Tibial nerve (tissue), 4 donors: ENCODE measurements at places on chromosomes 1 and 21.

DNA sequence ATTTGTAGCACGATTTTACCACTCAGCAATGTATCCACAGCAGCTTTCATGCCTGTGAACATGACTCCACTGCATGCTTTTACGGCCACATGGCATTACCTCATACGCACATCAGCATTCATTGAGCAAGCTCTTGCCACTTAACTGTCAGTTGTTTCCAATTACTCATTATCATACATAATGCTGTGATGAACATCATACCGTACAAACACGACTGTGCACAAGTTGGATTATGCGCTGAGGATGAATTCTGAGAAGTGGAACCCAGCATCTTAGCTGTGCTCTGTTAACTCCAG is 9.6 kb downstream of the UMODL1 start:
- no peak overlapping the region for H3K27ac ChIP-seq
- DNase-seq, result no peak
- no peak overlapping the region for H3K4me3 ChIP-seq
- H3K36me3 ChIP-seq, result no peaks in the 10 kb centered on the region
- H3K4me1 ChIP-seq, result peaks cover 6% of the 10 kb centered on the region

DNA sequence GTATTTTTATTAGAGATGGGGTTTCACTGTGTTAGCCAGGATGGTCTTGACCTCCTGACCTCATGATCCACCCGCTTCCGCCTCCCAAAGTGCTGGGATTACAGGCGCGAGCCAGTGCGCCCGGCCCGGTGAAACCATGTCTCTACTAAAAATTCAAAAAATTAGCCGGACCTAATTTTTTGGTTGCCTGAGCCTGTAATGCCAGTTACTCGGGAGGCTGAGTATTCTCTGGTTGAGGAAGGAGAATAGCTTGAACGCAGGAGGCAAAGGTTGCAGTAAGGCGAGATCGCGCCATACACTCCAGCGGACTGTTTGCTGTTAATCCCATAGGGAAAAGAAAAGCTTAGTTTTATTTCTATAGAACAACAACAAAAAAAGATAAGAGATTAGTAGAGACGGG is 29.9 kb upstream of the HJV start:
- H3K27ac ChIP-seq, result peak overlapping the region; percentile 85
- no peaks in the 10 kb centered on the region for H3K4me1 ChIP-seq
- DNase-seq, result no peak
- no peaks in the 10 kb centered on the region for H3K36me3 ChIP-seq
- peak overlapping the region; percentile 29 for H3K4me3 ChIP-seq
- H3K27me3 ChIP-seq, result no peaks in the 10 kb centered on the region

DNA sequence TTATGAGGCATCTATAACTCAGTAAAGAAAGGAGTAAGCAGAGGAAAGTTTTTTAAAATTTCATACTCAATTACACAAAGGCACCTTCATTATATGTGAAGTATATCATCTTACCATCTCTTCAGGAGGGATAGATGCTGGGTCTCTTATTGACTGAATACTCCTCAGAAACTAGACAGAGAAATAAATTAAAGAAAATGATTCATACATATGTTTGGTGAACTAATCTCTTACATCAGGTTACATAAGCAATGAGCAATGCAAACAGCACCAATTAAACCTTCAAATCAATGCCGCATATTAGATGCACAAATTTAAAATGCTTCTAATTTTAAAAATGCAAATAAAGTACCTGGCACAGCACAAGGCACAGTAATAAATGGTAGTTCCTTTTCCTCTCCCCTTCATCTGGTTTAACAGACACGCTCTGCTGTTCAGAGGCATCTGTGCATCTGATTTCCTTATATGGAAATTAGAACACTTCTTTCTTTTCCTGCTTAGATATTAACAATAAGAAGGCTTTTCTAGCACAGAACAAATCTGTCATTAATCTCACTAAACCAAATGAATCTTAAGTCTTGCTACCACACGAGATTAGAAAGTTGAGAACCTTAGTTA is 20.0 kb downstream of the SCYL3 start:
- no peak for DNase-seq
- H3K4me1 ChIP-seq, result no peaks in the 10 kb centered on the region
- H3K4me3 ChIP-seq, result no peak overlapping the region

GRCh38 chr1:78911956-78912880 is 94.3 kb downstream of the ADGRL4 start:
- H3K4me1 ChIP-seq, result no peaks in the 10 kb centered on the region
- H3K27me3 ChIP-seq, result no peaks in the 10 kb centered on the region
- H3K36me3 ChIP-seq, result no peaks in the 10 kb centered on the region
- no peak overlapping the region for H3K4me3 ChIP-seq
- no peak for DNase-seq
- no peak overlapping the region for H3K27ac ChIP-seq

DNA sequence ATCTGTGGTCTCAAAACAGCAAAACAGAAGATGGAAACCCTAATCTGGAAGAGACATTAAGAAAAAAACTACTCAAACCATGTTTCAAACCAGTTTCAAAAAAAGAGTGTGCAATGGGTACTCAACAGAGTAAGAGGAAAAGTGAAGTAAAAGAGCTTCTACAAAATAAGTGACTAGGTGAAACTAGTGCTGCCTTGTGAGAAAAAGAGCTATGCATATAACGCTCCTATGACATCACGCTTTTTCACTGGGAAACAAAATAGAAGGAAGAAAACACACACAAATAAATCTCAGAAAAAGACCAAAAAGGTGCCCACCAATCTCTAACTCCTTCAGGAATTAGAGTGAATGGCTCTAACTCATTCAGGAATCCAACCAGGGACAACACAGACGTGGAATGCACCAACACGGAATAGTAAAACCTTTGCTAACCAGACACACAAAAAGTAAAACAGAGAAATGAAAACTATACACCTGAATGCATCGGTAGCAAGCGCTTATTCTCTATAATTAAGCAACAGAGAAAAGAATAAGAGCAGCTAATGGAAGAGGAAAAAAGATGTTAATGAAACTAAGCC is 1.3 kb downstream of the FOXJ3 start:
- peak overlapping the region; percentile 97 for H3K4me3 ChIP-seq
- H3K4me1 ChIP-seq, result peaks cover 6% of the 10 kb centered on the region
- no peak for DNase-seq
- H3K27me3 ChIP-seq, result no peaks in the 10 kb centered on the region

- no peaks in the 10 kb centered on the region for H3K27me3 ChIP-seq
- H3K36me3 ChIP-seq, result no peaks in the 10 kb centered on the region
- peak overlapping the region; percentile 75 for H3K27ac ChIP-seq
Measured at GRCh38 chr1:13543451-13544220, 29.8 kb upstream of the LRRC38 start.

- H3K36me3 ChIP-seq, result no peaks in the 10 kb centered on the region
- peak overlapping the region; percentile 65 for H3K27ac ChIP-seq
- no peak overlapping the region for H3K4me3 ChIP-seq
- H3K27me3 ChIP-seq, result no peaks in the 10 kb centered on the region
Measured at GRCh38 chr1:183871142-183871541, 66.2 kb downstream of the RGL1 start.

- H3K27ac ChIP-seq, result no peak overlapping the region
- no peaks in the 10 kb centered on the region for H3K27me3 ChIP-seq
- H3K4me3 ChIP-seq, result no peak overlapping the region
- no peaks in the 10 kb centered on the region for H3K36me3 ChIP-seq
- H3K4me1 ChIP-seq, result no peaks in the 10 kb centered on the region
Measured at GRCh38 chr21:27513825-27514224, 546.9 kb upstream of the ADAMTS5 start.

DNA sequence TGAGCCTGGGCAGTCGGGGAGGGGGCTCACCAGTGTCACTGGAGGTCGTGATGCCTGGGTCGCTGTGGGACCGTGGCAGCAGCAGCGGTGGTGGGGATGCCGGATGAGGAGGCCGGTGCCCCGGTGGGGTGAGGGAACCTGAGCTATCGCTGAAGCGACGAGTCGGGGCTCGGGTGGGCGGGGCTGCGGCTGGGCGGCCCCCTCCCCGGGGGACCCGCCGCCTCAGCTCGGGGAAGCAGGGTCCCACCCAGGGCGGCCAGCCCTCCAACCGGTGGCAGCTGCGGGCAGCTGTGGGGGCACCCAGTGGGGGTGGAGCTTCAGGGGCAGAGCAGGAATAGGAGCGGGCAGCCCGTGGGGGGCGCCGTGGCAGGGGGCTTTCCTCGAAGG is 5.0 kb downstream of the ENTREP3 start:
- no peaks in the 10 kb centered on the region for H3K36me3 ChIP-seq
- H3K4me1 ChIP-seq, result peaks cover 22% of the 10 kb centered on the region
- peak overlapping the region; percentile 39 for H3K4me3 ChIP-seq
- no peak for DNase-seq
- H3K27me3 ChIP-seq, result no peaks in the 10 kb centered on the region

- no peaks in the 10 kb centered on the region for H3K27me3 ChIP-seq
- no peaks in the 10 kb centered on the region for H3K36me3 ChIP-seq
- no peak overlapping the region for H3K27ac ChIP-seq
Measured at GRCh38 chr1:156386949-156387869, 18.2 kb downstream of the RHBG start.

GRCh38 chr1:209621741-209622655 is 30.2 kb downstream of the LAMB3 start:
- no peaks in the 10 kb centered on the region for H3K36me3 ChIP-seq
- H3K4me1 ChIP-seq, result peaks cover 14% of the 10 kb centered on the region
- no peak overlapping the region for H3K27ac ChIP-seq

GRCh38 chr1:98749152-98749756 is 87.7 kb downstream of the SNX7 start:
- no peak overlapping the region for H3K4me3 ChIP-seq
- H3K4me1 ChIP-seq, result no peaks in the 10 kb centered on the region
- DNase-seq, result no peak
- H3K27me3 ChIP-seq, result no peaks in the 10 kb centered on the region

DNA sequence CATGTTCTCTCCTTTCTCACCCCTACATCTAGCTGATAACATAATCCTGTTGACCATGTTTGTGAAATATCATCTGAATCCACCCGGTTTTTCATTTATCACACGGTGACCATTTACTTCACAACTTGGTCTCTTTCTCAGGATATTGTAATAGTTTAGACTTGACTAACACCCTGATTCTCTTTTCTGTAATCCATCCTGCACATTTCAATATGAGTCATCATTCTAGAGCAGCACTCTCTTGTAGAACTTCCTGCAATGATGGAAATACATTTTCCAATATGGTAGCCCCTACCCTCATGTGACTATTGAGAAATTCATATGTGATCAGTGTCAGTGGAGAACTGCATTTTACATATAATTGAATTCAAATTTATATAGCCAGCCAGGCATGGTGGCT is 2.3 kb upstream of the JAM2 start:
- H3K27ac ChIP-seq, result no peak overlapping the region
- H3K4me1 ChIP-seq, result no peaks in the 10 kb centered on the region
- DNase-seq, result no peak
- H3K36me3 ChIP-seq, result no peaks in the 10 kb centered on the region
- H3K4me3 ChIP-seq, result no peak overlapping the region

DNA sequence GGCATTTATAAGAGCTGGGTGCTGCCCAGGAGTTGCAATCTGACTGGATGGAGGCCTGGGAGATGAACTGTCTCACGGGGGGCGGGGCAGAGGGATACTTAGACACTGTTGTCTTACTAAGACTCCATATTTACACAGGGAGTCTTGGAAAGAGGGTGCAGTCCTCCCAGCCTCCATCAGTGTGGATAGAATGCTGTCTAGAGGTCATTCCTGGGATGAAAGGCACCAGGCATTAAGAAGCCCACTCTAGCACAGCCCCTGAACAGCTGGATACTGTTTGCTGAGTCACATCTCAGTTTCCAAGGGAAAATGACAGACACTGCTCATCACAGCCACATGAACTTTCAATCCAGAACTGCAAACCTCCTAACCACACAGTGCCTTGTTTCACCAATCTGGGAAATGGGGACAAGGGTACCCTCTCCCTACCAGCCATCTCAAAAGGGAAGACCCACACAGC is 43.3 kb downstream of the SSBP3 start:
- no peak overlapping the region for H3K27ac ChIP-seq
- H3K27me3 ChIP-seq, result no peaks in the 10 kb centered on the region
- H3K4me3 ChIP-seq, result no peak overlapping the region
- no peaks in the 10 kb centered on the region for H3K36me3 ChIP-seq
- peaks cover 66% of the 10 kb centered on the region for H3K4me1 ChIP-seq
- DNase-seq, result no peak

DNA sequence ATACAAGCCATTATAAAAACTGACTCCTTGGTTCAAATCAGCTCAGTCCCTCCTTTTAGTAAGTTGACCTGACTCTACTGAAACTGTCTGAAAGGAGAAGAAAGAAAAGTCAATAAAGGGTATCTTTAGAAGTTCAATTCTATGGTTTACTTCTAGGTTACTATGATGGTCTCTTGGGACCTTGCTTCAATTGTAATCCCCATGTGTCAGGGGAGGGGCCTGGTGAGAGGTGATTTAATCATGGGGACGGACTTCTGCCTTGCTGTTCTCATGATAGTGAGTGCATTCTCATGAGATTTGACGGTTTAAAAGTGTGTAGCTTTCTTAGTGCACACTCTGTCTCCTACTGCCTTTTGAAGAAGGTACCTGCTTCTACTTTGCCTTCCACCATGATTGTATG is 31.7 kb upstream of the FNBP1L start:
- no peak overlapping the region for H3K27ac ChIP-seq
- no peak for DNase-seq
- H3K4me1 ChIP-seq, result peaks cover 8% of the 10 kb centered on the region

DNA sequence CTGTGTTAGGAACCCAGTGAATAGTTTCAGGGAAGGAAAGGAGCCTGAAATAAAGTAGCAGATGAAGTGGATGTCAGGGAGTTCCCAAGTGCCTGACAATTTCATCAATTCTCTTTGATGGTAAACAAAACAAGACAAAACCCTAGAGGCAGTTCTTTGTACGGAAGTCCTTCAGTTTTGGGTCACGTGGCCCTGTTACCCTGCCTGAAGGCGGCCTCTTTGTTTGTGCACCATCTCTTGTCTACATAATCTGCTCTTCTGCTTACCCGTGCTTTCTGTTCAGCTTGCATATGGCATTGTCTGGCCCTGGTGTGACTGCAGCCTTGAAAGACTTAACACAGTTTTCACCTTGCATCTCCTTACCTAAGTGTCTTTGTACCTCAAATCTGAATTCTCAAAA is 166.7 kb upstream of the DUSP10 start:
- no peak for DNase-seq
- H3K27me3 ChIP-seq, result no peaks in the 10 kb centered on the region
- H3K27ac ChIP-seq, result no peak overlapping the region
- no peaks in the 10 kb centered on the region for H3K36me3 ChIP-seq
- H3K4me1 ChIP-seq, result no peaks in the 10 kb centered on the region

DNA sequence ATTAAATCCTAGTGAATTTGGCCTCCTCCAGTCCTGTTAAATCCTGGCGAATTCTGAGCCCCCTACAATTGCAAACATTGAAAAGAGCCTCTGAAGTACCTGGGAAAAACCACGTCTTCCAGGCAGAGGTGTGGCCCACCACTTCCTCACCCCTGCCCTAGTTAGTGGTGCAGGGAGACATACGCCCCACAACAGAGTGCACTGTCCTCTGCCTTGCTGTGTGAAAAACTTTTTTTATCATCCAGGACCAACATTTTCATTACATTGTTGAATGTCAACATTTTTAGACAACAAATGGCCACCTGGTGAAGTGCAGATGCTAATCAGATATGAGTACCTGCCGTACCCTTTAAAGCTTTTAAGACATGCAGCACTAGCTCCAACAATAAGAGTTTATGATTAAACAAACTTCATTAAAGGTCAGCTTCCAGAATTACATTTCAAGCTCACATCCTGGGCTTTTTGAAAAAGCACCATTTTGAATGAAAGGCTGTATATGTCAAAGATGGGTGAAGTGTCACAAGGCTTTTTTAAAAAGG is 13.6 kb upstream of the TMPRSS2 start:
- no peaks in the 10 kb centered on the region for H3K36me3 ChIP-seq
- no peaks in the 10 kb centered on the region for H3K4me1 ChIP-seq
- H3K4me3 ChIP-seq, result no peak overlapping the region
- H3K27me3 ChIP-seq, result no peaks in the 10 kb centered on the region
- no peak for DNase-seq
- no peak overlapping the region for H3K27ac ChIP-seq
